ENCODE measurements at places on chromosomes 2 and 18. TPM values are rescaled to one million over a fixed set of nuclear protein-coding genes. Genes with fewer than 3 reads are reported as not detected.

RESP18 gene
- not detected for total RNA-seq

NEURL3 gene
- not detected for total RNA-seq

GNAL gene
- total RNA-seq, result 0.14 TPM

OTOF gene
- total RNA-seq, result 0.14 TPM

SLC5A6 gene
- 39.6 TPM for total RNA-seq

CNRIP1 gene
- total RNA-seq, result 42.2 TPM

CCDC74B gene
- 2.6 TPM for total RNA-seq

LOXHD1 gene
- total RNA-seq, result not detected

SP5 gene
- not detected for total RNA-seq

MRO gene
- total RNA-seq, result not detected

MPP4 gene
- 0.44 TPM for total RNA-seq

DQX1 gene
- not detected for total RNA-seq

ADD2 gene
- 0.14 TPM for total RNA-seq

CCDC142 gene
- total RNA-seq, result 24.7 TPM

IL36B gene
- not detected for total RNA-seq

RTTN gene
- 46.6 TPM for total RNA-seq

LRRC30 gene
- not detected for total RNA-seq

YES1 gene
- 82.8 TPM for total RNA-seq

FAM168B gene
- total RNA-seq, result 146 TPM

MAPRE2 gene
- total RNA-seq, result 23.2 TPM

MROH2A gene
- total RNA-seq, result not detected

DLX2 gene
- total RNA-seq, result 0.29 TPM

C2orf78 gene
- not detected for total RNA-seq

GORASP2 gene
- 86.6 TPM for total RNA-seq

MTLN gene
- total RNA-seq, result 28.8 TPM

UGT1A3 gene
- total RNA-seq, result not detected

DSC1 gene
- total RNA-seq, result not detected

RAB27B gene
- total RNA-seq, result 20.5 TPM

FAM161A gene
- total RNA-seq, result 2.6 TPM

TPGS2 gene
- 108 TPM for total RNA-seq

SERPINB7 gene
- total RNA-seq, result 33.6 TPM

MC2R gene
- not detected for total RNA-seq

GCKR gene
- 0.43 TPM for total RNA-seq

All from placental pericyte (primary cell).